ENCODE measurements at places on chromosomes 2 and 18.
A peak's percentile ranks its signal among the peaks of the same experiment; 100 is the strongest.

GRCh38 chr18:7754258-7754657, 187.1 kb downstream of the PTPRM start:
- no peak for DNase-seq

DNA sequence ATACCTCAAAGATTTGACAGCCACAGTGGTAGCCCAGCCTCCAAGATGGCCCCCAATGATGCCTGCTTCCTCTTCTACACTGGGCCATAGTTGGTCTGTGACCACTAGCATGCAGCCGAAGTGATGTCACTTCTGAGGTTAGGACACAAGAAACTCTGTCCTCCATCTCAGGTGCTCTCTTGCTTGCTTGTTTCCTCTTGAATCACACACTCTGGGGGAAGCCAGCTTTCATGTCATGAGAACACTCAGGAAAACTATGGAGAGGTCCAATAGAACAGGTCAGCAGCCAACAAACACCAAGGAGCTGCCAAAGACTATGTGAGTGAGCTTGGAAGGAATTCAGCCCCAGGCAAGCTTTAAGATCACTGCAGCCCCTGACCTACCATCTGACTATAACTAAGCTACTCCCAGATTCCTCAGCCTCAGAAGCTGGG, 3.3 kb upstream of the ADAM17 start:
- no peak for DNase-seq

- no peak for DNase-seq
These were observed 309.7 kb downstream of the XIRP2 start for GRCh38 chr2:167198009-167198408.

DNA sequence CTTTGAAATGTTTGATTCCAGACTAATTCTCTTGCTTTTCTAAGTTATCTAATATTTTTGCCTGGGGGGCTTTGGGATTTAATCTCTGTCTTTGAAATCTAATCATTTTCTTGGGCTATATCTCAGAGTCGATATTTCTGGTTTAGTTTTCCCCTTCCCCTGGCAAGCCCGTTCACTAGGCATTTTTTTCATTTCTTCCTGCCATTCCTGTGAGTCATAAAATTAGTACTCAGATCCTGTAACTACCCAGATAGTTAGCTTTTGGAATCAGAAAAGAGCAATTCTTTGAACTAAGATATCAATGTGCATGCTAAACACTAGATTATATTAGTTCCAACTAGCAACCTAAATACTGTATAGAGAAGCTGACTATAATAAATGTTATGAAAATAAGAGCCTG, 29.4 kb upstream of the RNF149 start:
- DNase-seq = no peak

- DNase-seq = no peak
These were observed 584 bp downstream of the C2orf72 start for GRCh38 chr2:231037731-231038482.

DNA sequence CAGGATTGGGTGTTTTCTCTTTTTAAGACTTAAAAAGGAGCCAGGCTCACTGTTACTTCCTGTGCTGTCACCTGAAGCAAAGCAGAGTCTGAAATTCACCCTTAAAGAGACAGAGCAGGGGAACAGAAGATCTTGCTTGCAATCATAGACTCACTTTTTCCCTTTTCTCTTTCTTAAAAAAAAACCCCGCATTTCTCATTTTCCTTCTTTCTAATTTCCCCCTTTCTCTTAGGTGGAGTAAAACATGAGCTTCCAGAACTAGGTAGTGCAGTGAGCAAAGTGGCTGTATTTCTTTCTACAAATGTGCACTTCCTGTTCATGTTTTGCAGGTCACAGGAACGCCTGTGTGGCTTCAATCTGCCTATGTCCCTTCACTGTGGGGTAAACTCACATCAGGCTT, 381.2 kb downstream of the LPIN1 start:
- DNase-seq = no peak

- no peak for DNase-seq
These were observed 483.5 kb upstream of the SLC8A1 start for GRCh38 chr2:40935349-40935748.

DNA sequence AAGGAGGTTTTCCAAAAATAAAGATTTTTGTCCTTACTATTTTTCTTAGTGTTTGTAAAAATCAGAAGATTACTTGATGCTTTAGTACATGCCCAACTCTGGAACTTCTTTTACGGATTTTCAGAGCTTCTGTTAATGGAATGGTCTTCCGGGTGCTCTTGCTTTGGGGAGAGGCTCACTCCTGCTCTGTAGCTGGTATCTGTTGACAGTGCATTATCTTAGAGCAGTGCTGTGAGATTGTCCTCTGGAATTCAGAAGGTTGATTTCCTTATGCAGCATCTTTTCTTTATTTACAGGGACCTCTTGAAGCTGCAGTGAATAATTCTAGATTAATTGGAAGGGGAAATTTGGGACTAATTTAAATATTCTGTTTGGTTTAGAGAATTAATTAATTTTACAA, 4.6 kb downstream of the MAPRE2 start:
- DNase-seq = no peak

- DNase-seq = no peak
These were observed 80.3 kb upstream of the GATA6 start for GRCh38 chr18:22088996-22089640.

GRCh38 chr2:203021991-203022390, 7.3 kb downstream of the NBEAL1 start:
- DNase-seq = no peak

GRCh38 chr18:10140461-10141282, 226.9 kb downstream of the VAPA start:
- no peak for DNase-seq

GRCh38 chr2:128215897-128216642, 102.6 kb downstream of the HS6ST1 start:
- DNase-seq = no peak

GRCh38 chr2:224025874-224026273, 13.2 kb downstream of the SERPINE2 start:
- DNase-seq = peak; percentile 59

DNA sequence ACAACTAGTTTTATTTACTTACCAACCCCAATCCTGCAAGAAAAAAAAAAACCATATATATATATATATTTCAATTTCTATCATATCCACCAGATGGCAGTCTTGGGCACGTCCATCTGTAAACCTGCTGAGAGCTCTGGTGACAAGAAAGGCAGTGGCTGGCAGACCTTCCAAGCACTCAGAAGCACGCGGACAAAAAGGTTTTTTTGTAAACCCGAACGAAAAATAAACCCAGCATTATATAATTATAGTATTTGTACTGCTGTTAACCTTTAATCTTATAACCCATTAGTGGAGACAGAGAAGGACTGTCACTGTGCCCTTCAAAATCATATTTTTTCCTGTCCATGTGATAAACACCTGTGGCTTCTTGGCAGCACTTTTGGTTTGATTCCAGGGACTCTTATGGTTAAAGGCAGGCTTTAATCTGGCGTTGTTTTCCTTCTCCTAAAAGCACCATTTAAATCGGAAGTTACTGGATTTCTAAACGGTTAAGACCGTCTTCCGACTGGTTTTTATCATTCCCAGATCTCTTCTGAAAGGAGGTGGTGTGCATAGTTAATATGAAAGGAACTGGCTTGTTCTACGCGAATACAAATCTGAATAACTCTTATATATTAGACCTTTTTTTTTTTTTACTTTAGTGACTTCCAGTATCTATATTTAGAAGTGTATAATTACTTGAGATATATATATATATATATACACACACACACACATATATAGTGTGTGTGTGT, 31.0 kb upstream of the SLC3A1 start:
- peak; percentile 51 for DNase-seq

DNA sequence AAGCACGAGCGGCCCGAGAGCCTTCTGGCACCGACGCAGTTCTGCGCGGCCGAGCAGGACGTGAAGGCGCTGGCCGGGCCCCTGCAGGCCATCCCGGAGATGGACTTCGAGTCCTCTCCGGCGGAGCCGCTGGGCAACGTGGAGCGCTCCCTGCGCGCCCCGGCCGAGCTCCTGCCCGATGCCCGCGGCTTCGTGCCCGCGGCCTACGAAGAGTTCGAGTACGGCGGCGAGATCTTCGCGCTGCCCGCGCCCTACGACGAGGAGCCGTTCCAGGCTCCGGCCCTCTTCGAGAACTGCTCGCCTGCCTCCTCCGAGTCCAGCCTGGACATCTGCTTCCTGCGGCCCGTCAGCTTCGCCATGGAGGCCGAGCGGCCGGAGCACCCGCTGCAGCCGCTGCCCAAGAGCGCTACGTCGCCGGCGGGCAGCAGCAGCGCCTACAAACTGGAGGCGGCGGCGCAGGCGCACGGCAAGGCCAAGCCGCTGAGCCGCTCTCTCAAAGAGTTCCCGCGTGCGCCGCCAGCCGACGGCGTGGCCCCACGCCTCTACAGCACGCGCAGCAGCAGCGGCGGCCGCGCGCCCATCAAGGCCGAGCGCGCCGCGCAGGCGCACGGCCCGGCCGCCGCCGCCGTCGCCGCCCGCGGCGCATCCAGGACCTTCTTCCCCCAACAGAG, 70.4 kb downstream of the ARHGEF33 start:
- DNase-seq = peak; percentile 73

DNA sequence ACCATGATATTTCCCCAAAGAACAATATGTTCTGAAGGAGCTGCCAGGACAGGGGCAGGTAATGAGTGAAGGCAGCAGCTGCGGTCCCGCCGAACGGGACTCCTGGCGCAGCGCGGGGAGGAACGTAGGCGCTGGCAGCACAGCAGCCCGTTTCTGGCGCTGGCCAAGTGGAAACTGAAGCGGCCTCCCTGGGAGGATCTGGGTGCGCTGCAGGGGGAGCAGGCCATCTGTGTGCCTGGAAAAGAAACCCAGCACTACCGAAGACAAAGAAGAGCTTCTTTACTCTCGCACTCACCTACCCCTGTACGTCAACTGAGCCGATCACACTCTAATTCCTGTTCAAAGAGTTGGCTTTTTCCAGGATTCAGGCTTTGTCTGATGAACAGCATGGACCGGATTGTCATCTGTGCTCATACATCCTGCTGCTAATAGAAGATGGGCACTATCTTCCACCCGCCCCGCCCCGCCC, 11.8 kb downstream of the G6PC2 start:
- no peak for DNase-seq

GRCh38 chr2:162265666-162266459, 22.6 kb upstream of the FAP start:
- no peak for DNase-seq

- DNase-seq = peak; percentile 23
These were observed 564 bp downstream of the DPYSL5 start for GRCh38 chr2:26848336-26849055.

- DNase-seq = no peak
These were observed 69.6 kb downstream of the MAP4K4 start for GRCh38 chr2:101766871-101767739.

DNA sequence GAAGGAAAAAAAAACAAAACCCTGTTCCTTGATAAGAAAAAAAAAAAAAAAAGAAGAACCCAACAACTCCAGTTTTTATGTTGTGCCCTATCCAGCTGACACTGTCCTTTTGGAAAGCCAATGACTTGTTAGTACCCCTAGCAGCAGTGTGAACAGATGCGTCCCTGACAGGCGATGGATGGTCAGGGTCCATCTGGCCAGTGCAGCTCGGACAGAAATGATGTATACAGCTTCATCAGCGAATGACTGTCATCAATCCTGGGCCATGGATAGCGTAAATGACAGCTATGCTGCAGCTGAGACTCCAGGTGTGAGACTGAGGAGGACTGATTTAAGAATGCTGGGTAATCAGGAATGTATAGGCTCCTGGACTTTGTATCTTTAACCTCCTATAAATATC, 318.8 kb upstream of the FIGN start:
- DNase-seq = no peak

DNA sequence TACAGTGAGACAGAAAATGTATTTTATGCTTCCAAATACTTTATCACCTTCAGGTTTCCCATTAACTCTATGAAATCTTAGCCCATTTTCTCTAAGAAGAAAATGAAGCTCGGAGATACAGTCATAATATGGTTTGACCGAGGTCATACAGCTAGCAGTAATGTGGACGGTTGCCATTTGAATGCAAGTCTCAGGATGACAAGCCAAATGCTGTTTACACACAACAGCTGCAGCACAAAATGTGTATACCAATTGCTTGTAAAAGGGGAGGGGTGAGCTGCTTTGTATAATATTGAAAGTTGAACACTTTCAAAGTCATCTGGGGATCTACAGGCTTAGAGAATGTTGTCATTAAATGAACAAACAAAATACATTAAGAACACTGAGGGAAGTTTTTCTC, 93.8 kb upstream of the FSIP2 start:
- no peak for DNase-seq

DNA sequence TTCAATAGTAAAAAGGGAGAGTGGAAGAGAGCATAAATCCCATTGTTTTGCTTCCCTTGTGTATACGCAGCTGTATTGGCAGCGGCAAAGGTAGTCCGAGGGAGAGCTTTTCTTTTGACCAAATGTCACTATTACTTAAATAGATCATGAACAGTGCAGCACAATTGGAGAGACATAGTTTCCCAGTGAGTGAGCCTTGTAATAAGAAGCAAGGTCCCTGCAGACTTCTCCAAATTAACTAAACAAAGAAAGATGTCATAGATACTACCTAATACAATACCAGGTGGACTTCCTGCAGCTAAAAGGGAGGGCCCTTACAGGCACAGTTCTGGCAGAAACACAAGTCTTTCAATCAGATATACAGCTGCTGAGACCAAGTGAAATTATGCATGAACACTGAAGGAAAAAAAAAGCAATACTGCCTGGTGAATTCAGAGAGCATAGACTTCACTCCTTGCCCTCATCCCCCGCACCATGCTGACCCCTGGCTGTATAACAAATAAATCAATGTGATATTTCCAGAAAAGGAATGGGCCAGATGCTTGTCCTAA, 404.7 kb upstream of the CDH2 start:
- DNase-seq = no peak

DNA sequence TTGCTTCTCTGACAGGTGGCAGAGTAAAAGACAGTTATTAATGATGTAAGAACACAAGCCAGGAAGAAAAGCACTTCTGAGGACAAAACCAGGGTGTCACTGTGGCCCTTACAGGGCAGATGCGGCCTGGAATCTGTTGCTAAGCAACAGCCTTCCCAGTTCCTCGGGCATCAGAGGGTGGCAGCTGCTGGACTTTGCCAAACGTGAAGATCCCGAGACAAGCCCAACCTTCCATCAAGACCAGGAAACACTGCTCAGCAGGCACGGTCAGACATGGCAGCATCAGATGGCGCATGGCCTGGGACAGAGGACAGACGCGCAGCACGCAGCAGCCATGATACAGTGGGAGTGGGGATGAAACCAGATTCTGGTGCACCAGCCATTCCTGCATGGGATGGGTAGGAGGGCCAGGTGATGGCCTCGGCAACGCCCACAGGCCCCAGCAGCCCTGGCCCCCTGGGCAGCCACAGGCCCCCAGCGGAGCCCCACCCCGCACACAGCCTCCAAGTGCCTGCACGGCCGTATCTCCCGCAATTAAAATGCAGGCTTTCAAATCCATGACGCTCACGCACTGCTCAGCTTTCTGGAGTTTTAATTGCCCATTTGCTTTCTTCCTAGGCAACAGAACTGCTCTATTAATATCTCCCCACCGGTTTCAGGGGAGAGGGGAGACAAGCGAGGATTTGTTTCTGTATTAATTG, 89.0 kb downstream of the EIPR1 start:
- DNase-seq = no peak

- no peak for DNase-seq
These were observed 676.1 kb downstream of the RNF144A start for GRCh38 chr2:7593360-7593759.
